ENCODE measurements at places on chromosomes 3 and 15.

- no peak for DNase-seq
These were observed 217.9 kb upstream of the DCBLD2 start for GRCh38 chr3:99119385-99119784.

- DNase-seq, result no peak
These were observed 64.2 kb upstream of the SLC6A6 start for GRCh38 chr3:14338242-14338641.

DNA sequence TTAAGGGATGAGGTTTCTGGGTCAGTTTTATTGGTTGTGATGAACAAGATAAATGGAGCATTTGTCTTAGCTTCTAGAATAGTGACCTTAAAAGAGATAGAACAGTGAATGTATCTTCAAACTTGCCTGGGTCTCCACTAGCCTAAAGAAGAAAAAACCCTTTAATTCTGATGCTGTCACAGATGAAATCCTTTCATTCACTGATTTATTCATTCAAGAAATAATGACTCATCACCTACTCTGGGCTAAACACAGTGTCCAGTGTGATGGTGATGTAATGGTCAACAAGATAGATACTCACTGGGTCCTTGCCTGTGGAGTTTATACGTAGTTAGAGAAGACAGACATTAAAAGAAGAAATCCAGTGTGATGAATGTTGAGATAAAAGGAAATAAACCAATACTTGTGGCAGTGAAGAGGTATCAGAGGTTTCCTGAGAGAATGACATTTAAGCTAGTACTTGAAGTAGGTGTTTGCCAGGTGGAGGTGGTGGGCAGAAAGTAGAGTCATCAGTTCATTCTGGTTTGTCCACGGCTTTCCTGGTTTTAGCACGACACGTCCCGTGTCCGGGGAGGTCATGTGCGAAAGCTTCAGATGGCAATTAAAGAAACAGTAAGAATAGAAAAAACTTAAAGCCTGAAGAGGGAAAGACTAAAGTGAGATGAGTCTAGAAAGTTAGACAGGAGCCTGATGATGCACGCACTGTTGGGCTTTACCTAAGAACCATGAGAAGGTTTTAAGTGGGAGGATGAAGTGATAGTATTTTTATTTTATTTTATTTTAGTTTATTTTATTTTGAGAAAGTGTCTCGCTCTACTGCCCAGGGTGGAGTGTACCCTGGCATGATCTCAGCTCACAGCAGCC is 18.5 kb downstream of the PAK2 start:
- DNase-seq, result no peak

GRCh38 chr3:64861684-64862083 is 173.9 kb upstream of the ADAMTS9 start:
- DNase-seq, result no peak

GRCh38 chr15:52284164-52284563 is 11.4 kb downstream of the MYO5C start:
- DNase-seq, result no peak

DNA sequence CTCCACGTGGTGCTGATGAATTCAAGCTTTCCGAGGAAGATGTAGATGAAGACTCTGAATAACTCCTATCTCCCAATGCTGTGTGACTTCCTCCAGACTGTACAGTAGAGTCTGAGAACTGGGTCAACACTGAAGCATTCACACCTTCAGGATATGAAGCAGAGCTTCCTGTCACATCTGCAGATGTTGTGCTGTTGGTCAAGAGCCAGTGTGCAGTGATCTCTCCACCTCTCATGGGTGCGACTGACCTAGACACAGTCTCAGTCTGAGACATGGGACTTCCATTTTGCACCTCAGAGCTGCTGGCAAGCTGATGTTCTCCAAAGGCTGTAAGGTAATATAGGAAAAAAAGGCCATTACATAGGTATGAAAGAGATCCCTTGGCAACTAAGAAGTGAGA is 36.5 kb downstream of the HEG1 start:
- DNase-seq, result no peak

DNA sequence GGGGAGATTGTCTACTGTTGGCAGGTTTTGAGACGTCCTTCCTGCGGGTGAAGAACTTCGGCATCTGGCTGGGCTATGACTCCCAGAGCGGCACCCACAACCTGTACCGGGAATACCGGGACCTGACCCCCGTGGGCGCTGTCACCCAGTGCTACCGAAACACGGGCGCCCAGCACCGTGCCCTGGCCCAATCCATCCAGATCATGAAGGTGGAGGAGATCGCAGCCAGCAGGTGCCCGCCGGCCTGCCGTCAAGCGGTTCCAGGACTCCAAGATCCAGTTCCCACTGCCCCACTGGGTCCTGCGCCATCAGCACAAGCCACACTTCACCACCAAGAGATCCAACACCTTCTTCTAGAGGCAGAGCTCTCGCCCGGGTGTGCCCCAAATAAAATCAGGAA is 194.9 kb upstream of the EPHA6 start:
- DNase-seq, result no peak

- DNase-seq, result no peak
These were observed 3.5 kb upstream of the SHISA5 start for GRCh38 chr3:48507256-48508061.

GRCh38 chr3:56251343-56251945 is 216.8 kb downstream of the ERC2 start:
- DNase-seq, result peak; percentile 39

- DNase-seq, result no peak
These were observed 12.4 kb downstream of the SNX33 start for GRCh38 chr15:75659928-75660645.

GRCh38 chr3:151925419-151925818 is 52.0 kb downstream of the SUCNR1 start:
- no peak for DNase-seq

GRCh38 chr3:123337226-123337625 is 111.7 kb downstream of the ADCY5 start:
- DNase-seq, result no peak

GRCh38 chr15:68618394-68618793 is 39.6 kb downstream of the CORO2B start:
- peak; percentile 35 for DNase-seq

DNA sequence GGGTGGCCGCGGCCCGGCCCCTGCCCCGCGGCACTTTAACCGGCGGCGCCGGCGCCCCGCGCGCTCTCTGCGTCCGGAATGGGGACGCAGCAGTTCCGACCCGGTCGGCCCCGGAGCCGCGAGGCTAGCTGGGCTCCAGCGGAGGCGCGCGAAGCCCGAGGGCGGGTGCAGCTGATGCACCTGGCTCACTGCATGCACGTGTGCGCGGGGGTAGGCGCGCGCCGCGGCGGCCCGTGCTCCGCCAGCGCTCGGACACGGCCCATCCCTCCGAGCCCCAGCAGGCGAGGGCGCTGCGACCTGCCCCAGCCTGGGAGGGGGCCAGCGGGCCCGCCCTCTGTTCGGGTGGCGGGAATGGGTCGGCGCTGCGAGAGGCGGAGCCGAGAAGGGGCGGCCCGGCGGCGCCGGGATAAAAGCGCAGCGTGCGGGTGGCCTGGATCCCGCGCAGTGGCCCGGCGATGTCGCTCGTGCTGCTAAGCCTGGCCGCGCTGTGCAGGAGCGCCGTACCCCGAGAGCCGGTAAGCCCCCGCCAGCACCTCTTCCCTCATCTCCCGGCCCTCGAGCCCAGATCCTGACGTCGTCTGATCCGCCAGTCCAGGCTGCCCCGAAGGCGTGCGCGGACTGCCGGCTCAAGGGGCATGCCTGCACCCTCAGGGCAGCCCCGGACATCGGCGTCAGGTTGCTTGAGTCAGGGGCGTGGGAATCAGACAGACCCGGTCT is at the start of the genes CHDH and IL17RB:
TSS of gene CHDH (minus strand) at position 286 of the 717 bp plus-strand sequence. CDS start 22,411 bp downstream, outside the sequence.
TSS of gene IL17RB (plus strand) at position 435 of the 717 bp plus-strand sequence. CDS start at position 456, 21 bp downstream.
- peak; percentile 12 for DNase-seq

- DNase-seq, result no peak
These were observed 482.7 kb upstream of the ADAMTS9 start for GRCh38 chr3:65170390-65171042.

DNA sequence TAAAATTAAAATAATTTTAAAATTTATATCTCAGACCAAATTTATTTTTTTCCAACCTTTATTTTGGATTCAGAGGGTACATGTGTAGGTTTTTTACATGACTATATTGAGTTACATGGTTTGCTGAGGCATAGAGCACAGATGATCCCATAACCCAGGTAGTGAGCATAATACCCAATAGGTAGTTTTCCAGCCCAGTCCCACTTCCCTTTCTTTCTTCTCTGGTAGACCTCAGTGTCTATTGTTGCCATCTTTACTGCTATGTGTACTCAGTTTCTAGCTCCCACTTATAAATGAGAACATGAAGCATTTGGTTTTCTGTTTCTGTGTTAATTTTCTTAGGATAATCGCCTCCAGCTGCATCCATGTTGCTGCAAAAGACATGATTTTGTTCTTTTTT is 338.1 kb downstream of the EFHB start:
- no peak for DNase-seq

DNA sequence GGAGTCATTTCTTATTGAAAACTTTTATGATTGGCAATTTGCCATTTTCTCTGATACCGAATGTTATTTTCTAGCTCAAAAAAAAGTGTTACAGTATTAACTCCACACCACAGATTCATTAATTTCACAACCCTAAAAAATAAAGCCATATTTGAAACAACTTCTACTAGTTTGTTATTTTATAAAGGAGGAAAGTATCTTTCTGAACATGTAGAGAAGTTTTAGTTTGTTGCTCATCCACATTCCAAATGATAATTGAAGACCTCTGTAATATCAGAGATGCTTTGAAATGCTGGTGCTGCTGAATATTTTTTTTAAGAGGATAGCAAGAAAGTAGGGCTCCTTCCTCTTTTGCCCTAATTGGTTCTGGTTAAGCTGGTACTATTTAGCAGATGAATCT is 1.9 kb downstream of the VGLL3 start:
- no peak for DNase-seq

DNA sequence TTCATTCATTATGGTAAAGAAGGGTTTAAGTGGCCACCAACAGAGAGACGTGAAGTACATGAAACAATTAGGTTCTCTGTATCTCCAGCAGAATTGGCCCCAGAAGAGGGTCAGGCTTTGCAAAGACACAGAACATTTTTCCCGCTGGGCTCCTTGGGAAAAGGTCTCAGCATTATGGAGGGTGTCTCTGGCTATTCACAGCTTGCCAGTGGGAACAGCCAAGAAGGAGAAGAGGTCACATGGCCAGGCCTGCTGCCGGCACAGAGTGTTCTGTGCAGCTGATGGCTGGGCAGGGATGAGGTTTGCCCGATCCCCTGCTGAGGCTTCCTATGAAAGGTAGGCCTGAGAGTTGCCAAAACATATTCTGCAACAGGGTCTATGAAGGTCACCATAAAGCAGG is 77.8 kb upstream of the LPP start:
- DNase-seq, result no peak

DNA sequence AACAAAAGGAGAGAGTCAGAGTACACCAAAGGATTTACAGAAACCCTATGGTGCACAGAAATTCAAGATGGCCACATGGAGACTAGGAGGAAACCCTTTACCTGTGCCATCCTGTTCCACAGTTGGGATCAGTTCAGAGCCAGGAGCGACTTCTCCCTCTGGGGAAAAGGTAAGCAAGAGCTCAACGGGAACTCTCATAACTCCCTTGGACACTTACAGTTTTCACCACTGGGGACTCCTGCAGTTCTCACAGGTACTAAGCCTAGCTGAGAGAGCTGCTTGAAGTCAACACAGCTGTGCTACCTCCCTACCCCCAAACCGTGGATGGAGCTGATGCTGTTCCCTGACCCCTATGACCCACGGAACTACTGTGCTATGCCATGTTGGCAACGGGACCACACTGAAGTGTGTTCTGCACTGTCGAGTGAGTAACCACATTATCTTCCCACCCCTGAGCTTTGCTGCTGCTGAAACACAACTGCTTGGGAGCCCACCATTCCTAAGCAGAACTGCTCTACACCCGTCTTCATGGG is 606.8 kb downstream of the GBE1 start:
- DNase-seq, result no peak

DNA sequence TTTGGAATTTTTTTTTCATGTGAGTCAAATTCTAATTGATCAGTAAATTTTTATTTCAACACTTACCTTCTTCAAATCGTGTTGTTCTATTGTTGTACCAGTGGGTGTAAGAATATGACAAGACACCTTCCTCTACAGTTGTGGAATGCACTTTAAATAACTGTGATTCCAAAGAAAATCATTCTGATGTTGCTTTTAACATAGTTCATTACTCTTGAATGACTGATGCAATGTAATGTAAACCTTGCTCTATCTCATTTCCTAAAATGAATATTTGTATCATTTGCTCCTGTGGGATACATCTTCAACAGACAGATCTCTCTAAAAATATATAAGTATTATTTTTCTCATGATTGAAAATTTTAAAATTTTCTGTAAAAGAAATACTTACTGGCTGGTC is 313.4 kb downstream of the RBMS3 start:
- DNase-seq, result no peak

DNA sequence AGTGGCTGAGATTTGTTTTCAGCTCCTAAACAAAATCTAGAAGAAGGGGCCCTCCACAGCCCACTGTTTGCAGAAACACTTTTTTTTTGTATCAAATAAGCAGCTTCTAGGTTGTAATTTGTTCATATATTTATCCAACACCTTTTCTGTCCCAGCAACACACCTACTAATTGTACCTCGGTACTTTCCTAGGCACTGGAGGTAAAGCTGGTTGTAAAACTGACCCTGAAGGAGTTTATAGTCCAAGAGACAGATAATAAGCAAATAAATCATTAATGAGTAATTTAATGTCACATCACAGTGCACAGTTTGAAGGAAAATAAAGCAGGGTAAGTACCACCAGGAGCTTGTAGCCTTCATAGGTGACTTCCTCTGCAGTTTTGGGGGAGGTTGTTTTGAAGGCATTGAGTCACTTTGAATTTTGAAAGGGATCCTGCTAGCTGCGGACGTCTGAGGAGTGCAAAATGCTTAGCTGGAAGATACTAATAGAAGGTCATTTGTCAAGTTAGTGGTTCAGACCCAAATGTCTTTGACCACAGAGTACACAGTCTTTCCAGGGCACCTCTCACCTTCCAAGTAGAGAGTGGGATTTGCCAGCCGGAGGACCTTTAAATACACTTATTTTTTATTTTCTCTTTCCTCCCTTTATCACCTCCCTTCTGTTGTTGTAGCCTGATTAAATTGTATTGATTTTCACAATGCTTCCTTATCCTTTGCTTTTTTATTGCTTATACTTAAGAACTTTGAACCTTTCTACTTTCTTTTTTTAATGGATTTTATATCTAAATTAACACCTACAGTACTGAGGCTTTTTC is 53.8 kb downstream of the CMSS1 start:
- no peak for DNase-seq

- no peak for DNase-seq
These were observed 18.7 kb upstream of the EOGT start for GRCh38 chr3:69032142-69032541.

GRCh38 chr3:140546649-140547048 is 131.2 kb upstream of the TRIM42 start:
- no peak for DNase-seq

Data from NCI-H1105 treated with DMSO at 0.1 percent for 48 hours (cell line).